Stimulated activated CD8-positive, alpha-beta memory T cell treated with anti-CD3 and anti-CD28 coated beads, Interleukin-4, amount 100 ng/mL, for 4 hours (primary cell): ENCODE measurements at places on chromosomes 2 and 18.

GRCh38 chr2:86352137-86352726 is 14.8 kb upstream of the REEP1 start:
- DNase-seq = no peak

- DNase-seq = no peak
Measured at GRCh38 chr18:55240978-55241377, 281.7 kb upstream of the CCDC68 start.

DNA sequence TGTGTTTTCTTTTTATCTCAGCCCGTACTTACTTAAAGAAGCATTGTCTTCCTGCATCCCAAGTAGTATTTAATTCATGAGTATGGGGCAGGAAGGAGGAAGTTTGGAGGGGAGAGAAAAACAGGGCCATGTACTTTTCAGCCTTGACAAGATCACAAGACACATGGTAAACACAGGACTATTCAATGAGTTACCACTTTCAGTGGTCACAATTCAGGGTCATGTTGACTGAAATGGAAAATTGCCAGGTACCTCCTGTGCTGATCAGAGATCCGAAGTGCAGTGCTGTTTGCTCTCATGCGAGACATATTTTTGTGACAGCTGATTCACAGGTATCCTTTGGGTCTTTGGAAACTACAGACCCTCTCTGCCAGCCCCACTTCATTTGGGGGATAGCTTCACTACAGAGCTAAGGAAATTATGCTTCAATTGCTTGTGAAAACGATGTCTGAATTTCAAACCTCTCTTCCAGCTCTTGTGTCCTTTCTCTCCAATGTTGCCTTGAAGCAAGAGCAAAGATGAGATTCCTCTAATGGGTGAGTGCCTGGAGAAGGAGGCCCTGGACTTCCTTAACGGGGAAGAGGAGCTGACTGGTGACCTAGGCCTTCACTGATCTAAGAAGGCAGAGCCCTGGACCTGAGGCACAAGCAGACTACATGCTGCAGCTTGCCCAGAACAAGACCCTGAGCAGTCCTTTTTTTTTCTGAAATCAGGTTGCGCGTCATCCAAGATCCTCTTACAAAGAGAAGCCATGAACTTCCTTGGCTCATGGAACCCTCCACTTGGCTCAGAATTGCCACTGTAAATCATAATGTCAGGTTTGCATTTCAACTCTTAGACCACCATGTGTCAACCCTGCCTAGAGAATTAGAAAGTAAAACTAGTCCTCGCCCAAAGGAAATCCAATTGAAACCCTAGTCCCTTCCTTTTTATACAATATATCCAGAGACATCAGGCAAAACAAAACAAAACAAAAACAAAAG is 44.1 kb downstream of the EVA1A start:
- no peak for DNase-seq

GRCh38 chr2:172216477-172216876 is 113.8 kb upstream of the DLX2 start:
- DNase-seq = no peak

DNA sequence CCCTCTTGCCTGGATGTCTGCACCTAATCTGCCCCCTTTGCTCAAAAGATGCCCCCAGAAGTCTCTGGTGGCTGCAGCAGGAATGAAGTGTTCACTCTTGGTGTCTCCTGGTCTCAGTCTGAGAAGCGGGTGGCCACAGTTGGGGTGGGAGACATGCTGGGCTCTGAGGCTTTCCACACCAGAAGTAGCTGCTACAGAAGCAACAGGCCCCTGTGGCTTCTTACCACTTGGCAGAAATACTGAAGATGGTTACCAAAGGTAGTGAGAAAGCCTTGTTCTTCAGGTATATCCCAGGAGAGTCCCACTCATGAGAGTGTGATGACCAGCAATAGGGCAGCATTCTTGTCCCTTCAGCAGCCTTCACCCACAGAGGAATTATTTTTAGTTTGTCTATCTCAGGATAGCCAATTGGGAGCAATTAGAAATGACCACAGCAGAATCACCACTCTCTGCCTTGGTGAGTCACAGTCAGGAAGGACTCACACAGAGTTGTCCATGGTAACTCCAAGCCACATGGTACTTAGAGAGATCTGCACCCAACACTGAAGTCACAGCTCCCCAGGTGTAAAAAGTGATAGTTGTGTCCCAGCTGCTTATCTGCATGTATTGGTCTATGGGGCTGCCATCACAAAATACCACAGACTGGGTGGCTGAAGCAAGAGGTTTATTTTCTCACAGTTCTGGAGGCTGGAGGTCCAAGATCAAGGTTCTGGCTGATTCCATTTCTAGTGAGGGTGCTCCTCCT is 169.8 kb upstream of the ID2 start:
- no peak for DNase-seq

GRCh38 chr2:236803621-236804020 is 234.0 kb downstream of the ACKR3 start:
- DNase-seq = no peak

DNA sequence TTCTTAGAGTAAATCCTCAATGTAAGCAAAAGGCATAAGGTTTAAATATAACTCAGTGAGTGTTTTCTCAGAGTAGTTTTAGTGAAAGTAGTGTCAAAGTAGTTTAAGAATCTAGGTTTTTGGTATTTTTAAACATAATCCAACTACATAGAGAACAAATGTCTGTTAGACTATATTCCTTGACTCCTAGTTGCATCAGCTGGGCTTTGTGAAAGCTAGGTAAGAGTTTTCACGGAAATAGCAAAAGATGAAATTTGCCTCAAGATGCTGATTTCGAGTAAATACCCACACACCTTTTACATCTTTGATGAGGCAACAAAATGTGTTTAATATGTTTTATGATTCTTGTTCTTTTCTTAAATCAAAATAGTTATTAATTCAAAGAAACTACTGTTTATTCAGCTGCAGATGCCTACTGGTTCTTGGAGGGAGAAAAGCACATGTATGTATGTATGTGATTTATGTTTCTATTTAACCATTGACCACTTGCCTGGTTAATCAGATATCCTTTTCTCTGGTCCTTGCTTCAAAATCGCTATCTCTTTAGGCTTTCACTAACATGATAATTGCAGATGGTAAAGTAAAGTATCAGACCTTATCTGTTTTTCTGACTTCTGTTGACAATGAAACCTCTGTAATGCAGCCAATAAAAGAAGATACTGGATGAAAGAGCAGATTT is 117.4 kb upstream of the NOSTRIN start:
- DNase-seq = no peak

GRCh38 chr2:69742322-69742952 is 503 bp downstream of the ANXA4 start:
- no peak for DNase-seq

GRCh38 chr2:205759257-205759656 is 77.0 kb downstream of the NRP2 start:
- DNase-seq = no peak

DNA sequence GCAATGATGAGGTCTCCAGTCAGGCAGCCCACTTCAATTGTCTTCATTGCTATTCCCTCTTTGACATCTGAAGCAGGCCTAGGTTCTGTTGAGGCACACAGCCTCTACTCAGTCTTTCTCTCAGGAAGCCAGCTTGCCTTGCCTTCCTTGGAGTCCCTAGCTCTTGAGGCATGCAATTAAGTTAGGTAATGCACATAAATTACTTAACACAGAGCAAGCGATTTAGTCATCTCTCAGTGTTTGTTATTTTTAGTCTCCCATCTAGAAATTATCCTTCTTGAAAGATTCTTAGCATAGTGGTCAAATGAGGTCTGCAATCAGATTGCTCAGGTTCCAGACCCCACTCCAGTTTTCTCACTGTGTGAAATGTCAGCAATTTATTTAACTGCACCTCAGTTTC is 32.0 kb downstream of the SULT1C4 start:
- no peak for DNase-seq

DNA sequence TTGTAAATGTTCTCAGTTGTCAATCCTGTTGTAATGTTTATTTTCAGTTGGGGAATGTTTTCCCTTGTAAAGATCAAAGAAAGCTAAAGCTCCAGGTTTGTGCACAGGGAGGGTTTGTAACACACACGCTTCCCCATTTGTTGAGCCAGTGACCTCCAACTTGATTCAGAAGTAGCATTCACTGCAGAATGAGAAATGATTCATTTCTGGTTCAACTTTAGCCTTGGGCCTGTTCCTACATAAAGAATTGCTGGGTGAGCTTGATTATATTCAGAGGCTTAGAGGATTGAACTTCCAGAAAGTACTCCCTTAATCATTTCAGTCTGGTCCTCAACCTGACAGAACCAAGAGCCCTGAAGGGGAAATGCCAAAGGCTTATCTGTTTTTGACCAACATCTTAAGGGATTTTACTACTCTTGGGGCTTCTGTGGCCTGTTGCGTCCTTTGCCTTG is 70.6 kb upstream of the CAVIN2 start:
- DNase-seq = no peak

DNA sequence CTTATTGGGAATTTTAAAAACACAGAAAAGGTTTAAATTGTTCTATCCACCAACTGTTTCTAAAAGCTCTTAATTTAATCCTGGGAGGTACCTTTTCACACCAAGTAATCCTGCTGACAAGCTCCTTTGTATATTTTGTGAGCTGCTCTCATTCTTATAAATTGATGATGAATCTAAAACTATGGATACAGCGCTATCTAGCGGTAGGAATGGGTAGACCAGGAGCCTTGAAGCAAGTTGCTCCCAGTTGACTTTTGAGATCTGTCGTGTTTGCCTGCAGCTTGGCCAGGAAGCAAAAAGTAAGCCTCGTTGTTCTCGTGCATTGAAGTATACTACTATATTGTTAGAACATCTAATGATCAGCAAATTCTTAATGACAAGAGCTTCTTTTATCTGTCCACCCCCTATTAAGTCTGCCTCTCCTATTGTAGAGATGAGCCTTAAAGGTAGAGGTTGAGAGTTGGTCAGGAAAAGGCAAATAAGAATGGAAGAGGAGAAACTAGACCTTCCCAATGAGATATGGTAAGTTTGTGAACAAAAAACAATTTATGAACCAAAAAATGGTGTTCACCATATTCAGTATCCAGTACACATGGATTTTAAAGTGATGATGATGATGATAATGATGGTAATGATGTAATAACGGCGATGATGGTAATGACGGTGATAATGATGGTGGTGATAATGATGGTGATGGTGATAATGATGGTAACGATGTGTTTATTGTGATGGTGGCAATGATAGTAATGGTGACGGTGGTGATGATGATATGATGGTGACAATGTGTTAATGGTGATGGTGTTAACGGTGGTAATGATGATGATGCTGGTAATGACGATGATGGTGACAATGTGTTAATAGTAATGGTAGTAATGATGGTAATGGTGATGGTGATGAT is 212.1 kb upstream of the NCKAP5 start:
- no peak for DNase-seq

DNA sequence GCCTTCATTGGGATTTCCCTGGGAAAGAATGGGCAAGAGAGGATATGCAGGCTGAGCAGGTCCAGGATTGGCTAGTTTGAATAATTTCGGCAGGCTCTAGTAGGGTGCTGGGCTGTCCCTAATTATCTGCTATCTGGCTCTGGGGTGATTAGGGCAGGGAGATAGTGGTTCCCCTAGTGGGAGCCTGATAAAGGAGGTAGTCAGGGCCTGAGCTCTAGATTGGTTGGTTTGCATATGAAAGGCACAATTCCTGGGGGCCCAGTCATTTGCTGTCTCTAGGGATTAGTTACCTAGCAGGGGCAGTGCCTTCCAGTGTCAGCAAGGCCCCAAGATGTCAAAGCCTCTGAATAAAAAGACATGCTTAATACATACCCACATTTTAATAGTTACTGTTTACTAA is 690.1 kb upstream of the KLHL29 start:
- no peak for DNase-seq

DNA sequence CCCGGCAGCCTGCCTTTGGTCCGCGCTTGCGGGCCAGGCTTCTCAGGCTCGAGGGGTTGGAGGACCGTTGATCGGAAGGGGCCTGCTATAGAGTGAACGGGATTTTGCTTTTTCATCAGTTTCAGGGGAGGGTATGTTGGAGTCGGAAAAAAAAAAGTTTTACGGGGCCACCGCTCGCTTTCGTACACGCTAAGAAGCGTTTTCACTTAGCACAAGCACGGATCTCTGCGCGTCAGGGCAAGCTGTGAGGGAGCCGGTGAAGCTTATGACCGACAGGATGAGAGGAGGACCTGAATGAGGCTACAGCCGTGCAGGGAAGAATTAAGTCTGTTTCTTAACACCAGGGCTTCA is 443 bp downstream of the CPSF3 start:
- DNase-seq = no peak

DNA sequence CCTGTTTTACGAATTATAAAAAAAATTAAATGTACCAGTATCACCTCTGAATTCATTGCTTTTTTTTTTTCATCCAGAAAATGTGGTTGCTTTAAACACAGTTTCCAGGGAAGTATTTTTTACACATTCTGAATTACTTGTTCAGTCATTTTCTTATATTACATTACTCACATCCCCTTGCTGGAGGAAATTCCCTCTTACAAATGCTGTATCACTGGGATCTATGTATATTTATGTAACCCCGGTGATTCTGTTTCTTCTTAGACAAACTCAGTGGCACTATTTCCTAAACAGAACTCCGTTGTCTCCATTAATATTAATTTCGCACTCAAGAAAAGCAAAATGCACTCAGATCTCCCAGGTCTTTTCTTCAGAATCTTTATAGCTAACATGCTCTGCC is 1078.5 kb upstream of the ZEB2 start:
- no peak for DNase-seq

DNA sequence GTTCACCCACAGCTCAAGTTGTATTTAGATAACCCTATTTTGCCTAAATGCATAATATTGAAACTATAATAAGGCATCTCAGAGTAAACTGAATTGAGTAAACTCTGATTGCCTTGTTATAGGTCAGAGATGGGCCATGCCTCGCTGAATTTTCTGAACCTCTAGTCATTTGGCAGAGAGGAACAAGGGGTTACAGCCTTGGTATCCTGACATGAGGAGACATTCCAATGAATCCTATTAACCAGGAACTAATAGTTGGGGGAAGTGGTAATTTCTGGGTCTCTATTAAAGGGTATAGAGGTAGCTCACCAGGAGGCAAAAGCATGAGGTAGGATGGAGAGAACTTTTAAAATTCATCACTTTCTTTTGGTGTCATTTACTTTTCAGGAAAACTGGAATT is 227.4 kb upstream of the CHST9 start:
- DNase-seq = no peak

DNA sequence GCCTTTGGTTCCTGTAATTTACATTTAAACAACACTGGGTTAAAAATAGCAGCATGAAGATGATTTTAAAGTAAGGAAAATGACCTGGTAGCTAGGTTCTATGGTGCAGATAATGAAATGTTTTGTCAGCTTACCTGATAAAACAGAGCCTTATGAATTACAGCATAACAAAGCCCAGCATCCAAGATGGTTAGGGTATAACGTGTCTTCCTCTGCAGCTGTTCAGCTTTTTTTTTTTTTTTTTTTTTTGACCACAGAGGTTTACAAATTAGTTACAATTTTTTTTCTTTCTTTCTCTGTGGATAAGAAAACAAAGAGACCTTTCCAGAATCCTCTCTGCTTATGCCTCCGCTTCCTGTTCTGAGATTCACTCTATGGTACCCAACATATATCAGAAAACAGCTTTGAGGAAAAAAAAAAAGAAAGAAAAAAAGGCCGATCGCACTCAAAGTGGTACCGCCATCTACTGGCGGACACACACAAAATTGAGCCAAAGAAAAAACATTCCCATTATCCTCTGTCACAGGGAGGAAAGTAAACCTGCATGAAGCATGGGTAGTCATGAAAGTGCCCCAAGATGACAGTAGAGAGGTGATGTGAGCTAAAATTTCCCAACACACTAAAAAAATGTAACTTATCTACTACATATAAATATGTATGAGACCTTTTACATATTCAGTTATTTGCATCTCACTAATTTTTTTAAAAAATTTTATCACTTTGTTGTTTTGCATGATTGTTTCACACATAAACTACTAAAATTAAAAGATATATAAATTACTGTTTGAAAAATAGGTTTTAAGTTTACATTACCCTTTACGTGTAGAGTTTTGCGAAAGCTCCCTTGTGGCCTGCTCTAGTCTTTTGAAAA is at the start of gene SCN3A:
Gene SCN3A (minus strand): TSS at position 362 of the 871 bp plus-strand sequence. CDS start 27,656 bp downstream, outside the sequence.
- no peak for DNase-seq
